ENCODE measurements at places on chromosomes 6 and 20.

DNA sequence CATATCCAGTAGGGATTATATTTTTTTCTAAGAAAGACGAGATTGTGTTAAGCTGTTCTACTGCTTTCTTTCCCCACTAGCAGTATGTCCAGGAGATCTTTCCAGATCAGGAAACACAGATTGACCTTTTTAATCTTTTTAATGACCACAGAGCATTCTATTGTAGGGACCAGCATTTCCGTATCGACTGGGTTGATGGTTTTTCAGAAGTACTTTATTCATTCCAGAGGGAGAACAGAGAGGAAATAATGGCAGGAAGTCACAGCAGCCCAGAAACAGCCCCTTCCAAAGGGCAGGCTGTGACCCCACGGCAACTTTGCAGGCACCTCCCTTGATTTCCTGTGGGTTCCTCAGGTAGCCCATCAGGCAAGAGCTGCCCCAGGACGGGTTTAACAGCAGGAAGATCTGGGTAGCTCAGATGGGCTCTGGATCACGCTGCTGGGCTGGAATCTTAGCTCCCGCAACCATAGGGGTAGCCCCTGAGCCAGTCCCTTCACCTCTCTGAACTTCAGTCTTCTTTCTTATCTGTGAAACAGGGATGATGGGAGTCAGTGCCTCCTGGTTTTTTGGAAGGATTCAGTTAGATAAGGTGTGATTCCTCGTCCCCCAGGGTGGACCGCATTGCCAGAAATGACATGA lies 23.8 kb upstream of the CHMP4B start:
- no peak for DNase-seq

DNA sequence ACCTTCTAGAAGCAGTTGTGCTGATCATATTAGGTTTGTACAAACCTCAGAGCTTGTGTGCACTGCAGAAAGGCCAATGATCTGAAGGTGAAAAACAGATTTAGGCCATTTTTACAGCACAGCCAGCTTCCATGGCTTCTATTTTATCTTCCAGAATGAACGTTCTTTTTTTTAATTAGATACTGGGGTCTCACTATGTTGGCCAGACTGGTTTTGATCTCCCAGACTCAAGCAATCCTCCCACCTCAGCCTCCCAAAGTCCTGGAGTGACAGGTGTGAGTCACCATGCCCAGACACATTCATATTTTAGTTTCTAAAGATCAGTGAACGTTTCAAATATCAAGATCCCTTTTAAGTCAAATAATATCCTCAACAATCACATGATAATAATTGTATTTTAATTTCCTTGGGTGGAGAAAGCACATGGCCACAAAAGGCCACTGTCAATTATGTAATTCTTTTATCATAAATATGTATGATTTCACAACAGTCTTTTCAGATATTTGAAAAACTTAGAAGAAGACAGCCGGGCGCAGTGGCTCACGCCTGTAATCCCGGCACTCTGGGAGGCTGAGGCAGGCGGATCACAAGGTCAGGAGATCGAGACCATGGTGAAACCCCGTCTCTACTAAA lies 326.7 kb upstream of the JARID2 start:
- no peak for DNase-seq

- DNase-seq: no peak
Observed at GRCh38 chr6:100464903-100465700, at the start of gene SIM1. SIM1 (minus strand) TSS chr6:100464921; CDS start chr6:100463468, 1,453 bp downstream.

DNA sequence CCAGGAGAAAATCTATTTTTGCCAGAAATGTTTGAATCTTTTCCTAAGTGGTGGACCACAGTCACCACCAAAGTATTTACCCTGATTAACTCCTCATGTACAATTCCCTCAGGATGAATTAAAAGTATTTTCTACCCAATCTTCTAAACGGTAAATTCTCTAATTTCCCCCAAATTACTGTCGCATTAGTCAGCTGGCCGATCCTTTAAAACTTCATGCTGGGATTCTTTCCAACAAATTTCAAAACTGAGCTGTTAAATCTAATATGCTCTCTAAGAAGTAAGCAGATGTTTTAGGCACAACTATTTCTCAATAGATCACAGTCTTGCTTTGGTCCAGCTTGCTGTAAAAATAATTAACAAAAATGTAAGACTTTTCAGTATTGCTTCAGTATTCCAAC lies 447.2 kb downstream of the FRK start:
- DNase-seq: no peak

GRCh38 chr6:150588888-150589499 lies 10.7 kb upstream of the PLEKHG1 start:
- DNase-seq: no peak

- DNase-seq: no peak
Observed at GRCh38 chr6:101080597-101080996, 199.5 kb upstream of the ASCC3 start.

DNA sequence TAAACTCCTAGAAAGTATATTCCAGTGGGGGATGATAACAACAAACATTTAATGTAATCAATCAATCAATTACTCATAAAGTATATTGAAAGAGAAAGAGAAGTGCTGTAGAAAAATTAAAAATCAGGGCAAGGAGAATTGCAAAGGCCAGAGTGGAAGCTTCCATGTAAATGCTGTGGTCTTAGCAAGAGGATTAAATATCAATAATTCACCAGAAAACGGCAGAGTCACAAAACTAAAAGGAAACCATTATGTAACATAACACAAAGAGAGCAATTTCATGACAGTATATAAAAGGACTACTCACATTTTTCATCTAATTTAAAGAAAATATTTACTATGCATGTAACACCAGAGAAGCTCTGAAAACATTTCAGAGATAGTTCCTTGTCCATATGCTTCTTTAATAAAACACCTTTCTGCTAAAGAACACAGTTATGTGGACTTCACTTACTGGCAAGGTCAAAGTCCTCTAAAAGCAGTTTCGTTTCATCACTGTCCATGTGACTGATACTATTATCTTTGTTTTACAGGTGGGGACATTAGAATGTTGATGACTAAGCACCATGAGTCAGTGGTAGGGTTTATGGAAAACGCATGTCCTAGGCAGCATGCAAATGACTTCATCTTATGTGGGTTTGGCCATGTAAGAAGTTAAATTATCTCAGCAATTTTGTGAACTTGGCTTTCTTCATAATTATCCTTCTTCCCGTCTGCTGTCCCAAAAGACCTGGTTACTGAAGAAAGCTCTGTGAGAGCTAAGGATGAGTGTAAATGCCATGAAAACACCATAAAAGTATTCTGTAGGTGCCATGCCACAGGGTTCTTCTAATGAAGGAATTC lies 185.8 kb upstream of the TENT5A start:
- no peak for DNase-seq

DNA sequence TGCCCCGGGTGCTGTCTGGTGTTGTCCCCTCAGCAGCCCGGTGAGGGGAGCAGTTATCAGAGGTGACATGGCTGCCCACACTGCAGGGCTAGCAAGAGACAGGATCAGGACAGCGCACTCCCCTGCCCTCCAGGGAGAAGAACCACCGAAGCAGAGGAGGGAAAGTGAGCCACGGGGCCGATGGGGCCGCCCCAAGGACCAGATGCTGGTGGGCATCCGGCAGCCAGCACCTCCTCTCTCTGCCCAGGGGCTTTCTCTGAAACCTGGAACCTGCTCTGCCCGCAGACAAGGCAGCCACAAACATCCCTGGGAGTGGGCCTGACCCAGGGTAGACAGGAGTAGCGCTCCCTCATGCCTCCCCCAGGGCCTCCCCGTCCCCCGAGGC lies 163.0 kb upstream of the CST7 start:
- no peak for DNase-seq

- no peak for DNase-seq
Observed at GRCh38 chr6:7587631-7588100, 2.3 kb upstream of the SNRNP48 start.

DNA sequence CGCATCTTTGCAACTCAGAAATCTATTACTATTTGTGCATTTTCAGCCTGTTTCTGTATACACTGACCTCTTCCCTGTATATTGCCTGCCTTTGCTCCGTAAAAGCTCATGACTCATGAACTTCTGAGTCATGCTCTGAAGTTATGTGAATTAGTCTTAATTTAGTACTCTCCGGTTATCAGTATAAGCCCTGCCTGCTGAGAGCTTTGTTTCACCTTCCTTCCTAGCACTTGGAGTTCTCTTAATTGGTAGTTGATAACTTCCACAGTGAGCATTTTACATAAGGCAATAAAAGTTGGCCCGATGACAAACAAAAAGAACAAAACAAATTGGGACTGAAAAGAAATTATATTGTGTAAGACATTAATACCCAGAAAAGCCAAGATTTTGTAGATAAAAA lies 231.4 kb downstream of the GJA1 start:
- DNase-seq: no peak

GRCh38 chr20:32515631-32516101 lies 69.5 kb downstream of the NOL4L start:
- no peak for DNase-seq

- DNase-seq: no peak
Observed at GRCh38 chr6:64383277-64383676, 747.7 kb downstream of the PHF3 start.

DNA sequence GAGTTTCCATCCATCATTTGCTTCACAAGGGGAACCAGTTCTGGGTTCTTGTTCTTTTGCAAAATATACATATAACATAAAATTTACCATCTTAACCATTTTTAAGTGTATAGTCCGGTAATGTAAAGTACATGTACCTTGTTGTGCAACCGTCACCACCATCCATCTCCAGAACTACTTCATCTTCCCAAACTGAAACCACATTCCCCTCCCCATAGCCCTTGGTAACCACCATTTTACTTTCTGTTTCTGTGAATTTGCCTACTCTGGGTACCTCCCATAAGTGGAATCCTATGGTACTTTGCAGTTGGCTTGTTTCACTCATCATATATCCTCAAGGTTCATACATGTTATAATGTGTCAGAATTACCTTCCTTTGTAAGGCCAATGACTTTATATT lies 70.3 kb upstream of the DSP start:
- no peak for DNase-seq

- no peak for DNase-seq
Observed at GRCh38 chr6:87729965-87730719, 28.1 kb upstream of the AKIRIN2 start.

GRCh38 chr6:75098709-75099108 lies 107.1 kb downstream of the COL12A1 start:
- no peak for DNase-seq

- DNase-seq: no peak
Observed at GRCh38 chr6:154488802-154489437, 21.6 kb downstream of the CNKSR3 start.

GRCh38 chr20:62725596-62726268 lies 17.1 kb downstream of the NTSR1 start:
- DNase-seq: no peak

DNA sequence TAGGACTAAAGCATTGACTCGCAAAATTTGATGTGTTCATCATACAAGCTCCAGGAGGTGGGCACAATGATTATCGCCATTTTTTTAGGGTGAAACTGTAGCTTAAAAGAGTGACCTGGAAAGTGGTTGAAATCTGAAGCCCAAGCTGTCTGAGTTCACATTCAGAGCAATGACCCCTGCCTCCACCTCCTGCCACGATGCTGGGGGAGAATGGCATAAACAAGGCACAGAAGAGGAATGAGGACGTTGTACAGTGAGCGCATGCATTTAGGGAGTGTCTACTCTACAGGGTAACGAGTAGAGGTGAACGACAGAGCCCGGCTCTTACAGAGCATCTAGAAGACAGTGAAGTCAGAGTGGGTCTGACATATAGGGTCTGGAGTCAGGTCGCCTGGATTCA lies 37.2 kb downstream of the CNKSR3 start:
- no peak for DNase-seq

All from GM12864 (cell line).